ENCODE measurements at places on chromosomes 1 and 21.

DNA sequence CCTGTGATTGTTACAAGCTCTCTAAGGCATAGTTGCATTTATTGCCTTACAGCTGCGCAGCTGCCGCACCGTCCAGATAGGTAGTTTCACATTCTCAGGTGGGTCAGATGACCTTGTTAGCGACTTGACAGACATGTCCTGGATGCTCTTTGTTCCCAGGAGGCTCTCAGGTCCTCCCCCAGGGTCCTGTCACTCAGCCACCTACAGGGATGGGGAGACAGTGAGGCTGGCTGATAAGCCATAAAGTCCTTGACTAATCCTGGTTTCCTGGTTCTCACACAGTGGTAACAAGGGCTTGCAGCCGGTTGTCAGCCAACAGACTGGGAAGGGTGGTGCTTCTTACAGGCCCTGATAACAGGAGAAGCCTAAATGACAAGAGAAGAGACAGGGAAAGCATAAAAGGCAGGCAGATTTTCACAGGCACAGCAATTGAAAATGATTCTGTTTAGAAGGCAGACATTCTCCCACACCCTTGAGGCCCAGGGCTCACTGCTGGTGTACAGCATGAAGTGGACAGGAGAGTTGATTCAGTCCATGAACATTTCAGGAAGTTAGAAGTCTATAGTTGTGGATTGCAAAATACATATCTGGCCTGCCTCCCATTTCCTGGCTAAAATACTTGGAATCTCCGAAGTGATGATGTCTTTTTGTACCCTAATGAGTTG lies 2.9 kb downstream of the ARF1 start:
- no peak for DNase-seq

- DNase-seq, result no peak
Observed at GRCh38 chr1:233561708-233562426, 52.0 kb upstream of the KCNK1 start.

DNA sequence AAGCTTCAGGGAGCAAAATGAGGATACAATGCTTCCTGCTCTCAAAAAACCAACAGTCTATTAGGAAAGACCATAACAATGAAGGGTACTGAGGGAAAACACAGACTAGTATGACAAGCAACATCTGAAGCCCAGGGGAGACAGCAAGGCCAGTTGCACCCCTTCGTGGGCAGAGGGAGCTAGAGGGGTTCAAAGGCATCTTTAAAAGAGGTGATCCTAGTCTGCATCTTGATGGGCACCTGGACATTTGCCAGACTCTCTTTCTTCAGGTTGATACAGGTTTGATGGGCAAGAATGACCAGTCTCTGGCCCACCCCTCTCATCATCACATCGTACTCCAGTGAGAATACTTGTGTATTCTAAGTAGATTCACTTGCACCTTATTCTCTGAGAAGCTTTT lies 177.7 kb downstream of the VAV3 start:
- DNase-seq, result no peak

GRCh38 chr1:118364882-118365281 lies 179.9 kb upstream of the SPAG17 start:
- no peak for DNase-seq

DNA sequence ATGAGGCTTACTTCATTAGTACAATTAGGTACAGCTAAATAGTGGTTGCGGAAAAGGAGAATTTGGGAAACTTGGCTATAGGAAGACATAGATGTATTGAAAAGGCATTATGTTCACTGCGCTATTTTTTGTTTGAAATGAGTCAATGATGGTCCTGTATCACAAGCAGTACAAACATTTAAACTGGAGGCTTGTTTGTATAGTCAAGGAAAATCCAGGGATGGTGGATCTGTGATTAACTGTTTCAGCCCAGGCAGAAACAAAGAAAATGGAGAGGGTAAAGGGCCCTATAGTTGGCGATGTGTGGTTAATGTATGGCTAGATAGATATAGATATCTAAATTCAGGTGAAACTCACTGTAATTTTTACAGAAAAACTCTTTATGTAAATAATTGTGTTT lies 79.9 kb downstream of the CLIC4 start:
- DNase-seq, result no peak

- DNase-seq, result no peak
Observed at GRCh38 chr1:170686291-170686690, 22.4 kb downstream of the PRRX1 start.

DNA sequence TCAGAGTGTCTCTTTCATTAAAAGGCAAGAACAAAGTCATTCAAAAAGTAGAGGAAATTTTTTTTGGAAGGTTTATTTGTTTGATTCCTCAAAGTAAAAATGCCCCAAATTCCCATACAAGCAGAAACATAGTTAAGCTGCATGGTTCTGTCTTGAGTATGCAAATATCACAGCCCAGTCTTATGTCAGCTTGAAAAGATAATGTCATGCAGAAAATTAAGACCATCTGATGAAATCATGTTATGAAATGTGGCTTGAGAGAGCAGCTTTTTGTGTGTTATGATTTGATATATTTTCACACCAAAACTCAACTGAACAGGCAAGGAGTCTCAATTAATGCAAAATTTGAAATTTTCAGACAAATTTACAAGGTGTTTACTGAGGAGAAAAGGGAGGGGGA lies 411.0 kb downstream of the LMO4 start:
- no peak for DNase-seq

DNA sequence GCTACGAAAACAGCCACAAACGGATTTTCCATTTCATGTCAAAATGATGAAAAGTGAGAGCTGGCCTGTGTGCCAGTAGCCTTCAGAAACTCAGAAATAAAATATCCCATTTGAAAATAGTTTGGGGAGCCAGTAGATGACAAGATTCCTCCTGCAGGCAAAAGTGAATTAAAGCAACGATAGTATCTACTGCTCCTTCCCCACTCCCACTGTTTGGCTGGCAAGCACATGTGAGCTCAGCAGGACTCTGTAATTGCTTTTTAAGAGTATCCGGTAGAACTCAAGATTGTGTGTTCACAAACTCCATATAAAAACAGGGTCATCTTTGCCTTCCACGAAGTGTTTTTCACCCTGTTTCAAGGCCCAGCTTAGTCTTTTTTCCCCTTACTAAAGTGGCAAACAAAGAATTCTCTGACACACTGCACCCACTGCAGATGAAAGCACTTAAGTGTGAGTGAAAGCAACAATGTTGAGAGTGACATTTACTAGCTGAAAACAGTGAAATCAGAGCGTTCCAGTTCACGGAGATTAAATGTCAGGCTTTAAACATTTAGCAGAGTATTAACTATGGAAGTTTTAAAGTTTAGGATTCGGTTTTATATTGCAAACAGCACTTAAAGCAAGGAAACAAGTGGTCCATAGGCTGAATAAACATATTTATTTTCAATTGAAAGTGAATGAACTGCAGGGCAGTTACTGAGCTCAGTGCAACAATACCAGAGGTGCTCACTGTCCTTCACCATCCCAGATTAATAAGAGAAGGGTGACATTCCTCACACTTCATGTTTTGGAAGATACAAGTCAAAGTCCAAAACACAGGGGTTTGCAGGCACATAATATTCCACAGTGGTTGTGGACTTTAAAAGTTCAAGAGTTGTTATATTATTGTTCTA lies 70.0 kb downstream of the ALG14 start:
- peak; percentile 26 for DNase-seq

GRCh38 chr1:46508757-46509156 lies 19.1 kb downstream of the DMBX1 start:
- no peak for DNase-seq

DNA sequence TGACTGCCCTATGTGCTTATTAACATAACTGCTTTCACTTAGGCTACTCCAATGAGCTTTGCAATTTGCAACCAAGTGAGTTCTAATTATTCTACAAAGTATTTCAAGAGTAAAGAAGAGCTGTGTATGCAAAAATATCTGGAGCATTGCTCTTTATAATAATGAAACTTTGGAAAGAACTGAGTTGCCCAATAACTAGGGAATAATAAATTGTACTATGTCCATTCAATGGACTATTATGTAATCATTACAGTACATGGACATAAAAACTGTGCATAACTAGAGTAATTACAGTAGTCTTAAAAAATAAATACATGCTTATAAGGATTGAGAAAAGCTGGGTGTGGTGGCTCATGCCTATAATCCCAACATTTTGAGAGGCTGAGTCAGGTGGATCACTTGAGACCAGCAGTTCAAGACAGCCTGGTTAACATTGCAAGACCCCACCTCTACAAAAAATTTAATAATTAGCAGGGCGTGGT lies 70.3 kb upstream of the JAK1 start:
- no peak for DNase-seq

- DNase-seq, result no peak
Observed at GRCh38 chr1:12232221-12232620, 2.4 kb downstream of the VPS13D start.

GRCh38 chr1:156090138-156090839 lies 8.0 kb upstream of the MEX3A start:
- DNase-seq, result no peak

DNA sequence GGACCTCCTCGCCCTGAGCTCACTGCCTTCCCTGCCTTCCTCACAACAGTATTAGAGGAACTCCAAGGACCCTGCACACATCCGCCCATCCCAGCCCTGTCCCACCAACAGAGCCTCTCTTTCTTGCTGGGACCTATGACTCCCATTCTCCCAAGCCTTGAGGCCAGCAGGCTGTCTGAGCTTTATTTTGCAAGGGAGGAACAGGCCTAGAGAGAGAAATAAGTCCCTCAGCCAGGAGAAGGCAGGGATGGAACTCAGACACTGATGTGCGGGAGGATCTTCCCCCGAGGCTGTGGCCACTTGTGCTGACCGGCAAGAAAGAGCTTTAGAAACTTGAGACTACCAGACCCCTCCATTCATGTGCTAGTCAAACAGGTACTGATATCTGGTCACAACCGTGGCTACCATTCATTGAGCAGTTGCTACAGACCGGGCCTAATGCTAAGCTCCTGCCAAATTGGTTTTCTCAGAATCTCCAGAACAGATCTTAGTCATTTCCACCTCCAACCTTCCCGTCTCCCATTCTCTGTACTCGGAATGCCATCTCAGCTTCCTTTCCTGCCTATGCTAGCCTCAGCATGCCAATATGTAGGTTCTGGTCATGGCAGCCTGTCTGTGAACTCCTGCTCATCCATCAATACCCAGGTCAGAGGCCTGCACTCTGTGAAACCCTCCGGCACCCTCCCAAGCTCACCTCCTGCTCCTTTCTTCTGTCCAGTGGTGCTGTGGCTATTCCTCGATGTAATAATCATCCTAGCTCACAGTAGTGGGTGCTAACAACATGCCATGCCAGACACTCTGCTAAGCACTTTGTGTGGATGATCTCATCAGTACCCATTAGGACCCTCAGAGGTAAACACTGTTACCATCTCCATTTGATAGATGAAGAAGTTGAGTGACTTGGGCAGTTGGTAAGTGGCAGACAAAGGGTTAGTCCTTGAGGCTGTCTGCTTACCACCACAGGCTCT lies 3.8 kb downstream of the TMEM54 start:
- DNase-seq, result no peak

DNA sequence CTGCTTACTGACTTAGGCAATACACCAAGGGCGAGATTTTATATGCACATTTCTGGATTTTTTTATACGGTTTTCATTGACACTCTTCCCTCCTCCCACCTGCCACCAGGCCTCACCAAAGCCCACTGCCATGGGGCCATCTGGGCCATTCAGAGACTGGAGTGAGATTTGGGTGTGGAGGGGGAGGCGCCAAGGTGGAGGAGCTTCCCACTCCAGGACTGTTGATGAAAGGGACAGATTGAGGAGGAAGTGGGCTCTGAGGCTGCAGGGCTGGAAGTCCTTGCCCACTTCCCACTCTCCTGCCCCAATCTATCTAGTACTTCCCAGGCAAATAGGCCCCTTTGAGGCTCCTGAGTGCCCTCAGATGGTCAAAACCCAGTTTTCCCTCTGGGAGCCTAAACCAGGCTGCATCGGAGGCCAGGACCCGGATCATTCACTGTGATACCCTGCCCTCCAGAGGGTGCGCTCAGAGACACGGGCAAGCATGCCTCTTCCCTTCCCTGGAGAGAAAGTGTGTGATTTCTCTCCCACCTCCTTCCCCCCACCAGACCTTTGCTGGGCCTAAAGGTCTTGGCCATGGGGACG lies 57.9 kb downstream of the LACTBL1 start:
- DNase-seq, result no peak

GRCh38 chr1:116465845-116466685 lies 93.0 kb downstream of the ATP1A1 start:
- no peak for DNase-seq
